SHP77 treated with DMSO at 0.1 percent for 48 hours (cell line): ENCODE measurements at places on chromosomes 12 and 14.

DNA sequence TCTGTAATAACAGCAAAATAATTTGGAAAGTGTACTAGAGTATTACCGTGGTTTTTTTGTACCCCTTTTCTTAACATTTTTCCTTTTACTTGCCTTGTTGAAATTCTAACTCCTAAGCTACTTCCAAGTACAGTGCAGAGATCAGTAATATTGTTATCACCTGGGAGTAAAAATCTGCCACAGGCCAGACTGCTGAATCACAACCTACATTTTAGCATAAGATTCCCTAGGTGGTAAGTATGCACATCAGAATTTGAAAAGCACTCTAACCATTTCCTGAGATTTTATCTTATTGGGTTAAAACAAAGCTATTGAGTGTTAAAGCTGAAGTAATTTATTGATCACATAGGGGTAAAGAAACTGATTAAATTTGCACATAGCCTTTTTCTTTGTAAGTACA lies 55.2 kb upstream of the KCNH3 start:
- DNase-seq, result no peak

- DNase-seq, result no peak
These were observed 21.8 kb downstream of the VDR start for GRCh38 chr12:47882781-47883546.

DNA sequence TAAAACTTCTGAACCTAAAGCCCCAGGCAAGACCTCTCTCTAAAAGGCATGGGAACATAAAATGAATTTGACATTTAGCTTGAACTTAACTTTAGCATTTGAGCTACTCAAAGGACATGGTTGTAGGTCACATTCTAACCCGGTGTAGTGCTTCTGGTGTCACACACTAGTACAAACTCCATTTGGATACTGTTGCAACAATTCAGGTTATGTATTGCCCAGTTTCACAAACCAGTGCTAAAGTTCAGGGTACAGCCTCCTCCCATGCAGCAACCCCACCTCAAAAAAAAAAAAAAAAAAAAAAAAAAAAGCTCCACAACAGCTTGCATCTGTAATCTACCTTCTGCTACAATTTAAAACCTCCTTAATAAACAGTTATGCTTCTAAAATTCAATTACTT lies 7.8 kb downstream of the PPTC7 start:
- no peak for DNase-seq

- DNase-seq, result no peak
These were observed 90.7 kb downstream of the ESR2 start for GRCh38 chr14:64203366-64204006.

- DNase-seq, result peak; percentile 42
These were observed 1.9 kb upstream of the RAB35 start for GRCh38 chr12:120118321-120119061.

- DNase-seq, result no peak
These were observed 134.7 kb upstream of the DCN start for GRCh38 chr12:91317306-91317705.

DNA sequence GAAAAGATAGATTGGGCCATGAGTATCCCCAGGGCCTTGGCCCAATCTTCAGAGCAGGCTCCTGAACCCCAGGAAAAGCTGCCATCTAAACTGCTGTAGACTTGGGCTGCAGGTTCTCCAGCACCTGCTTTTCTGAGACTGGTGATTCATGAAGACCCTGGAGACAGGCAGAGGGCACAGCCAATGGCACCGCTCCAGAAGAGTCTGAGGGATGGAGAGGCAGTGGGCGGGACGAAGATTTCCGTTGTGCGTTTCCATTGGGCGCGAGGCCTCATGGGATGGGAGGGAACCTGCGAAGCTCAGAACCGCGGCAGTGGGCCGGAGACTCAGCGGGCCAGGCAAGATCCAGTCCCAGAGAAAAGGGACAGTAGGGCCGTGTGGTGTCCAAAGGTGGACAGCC lies 375.1 kb downstream of the IPO8 start:
- no peak for DNase-seq

DNA sequence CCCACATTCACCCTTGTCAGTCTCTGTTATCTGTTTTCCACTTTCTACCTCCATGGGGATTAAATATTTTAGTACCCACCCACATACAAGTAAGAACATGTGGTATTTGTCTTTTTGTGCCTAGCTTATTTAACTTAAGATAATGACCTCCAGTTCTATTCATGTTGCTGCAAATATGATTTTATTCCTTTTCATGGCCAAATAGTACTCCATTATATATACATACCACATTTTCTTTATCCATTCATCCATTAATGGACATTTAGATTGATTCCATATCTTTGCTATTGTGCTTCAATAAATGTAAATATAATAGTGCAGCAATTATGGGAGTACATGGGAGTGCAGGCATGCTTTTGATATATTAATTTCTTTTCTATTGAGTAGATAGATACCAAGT lies 185.8 kb downstream of the RPAP3 start:
- no peak for DNase-seq

DNA sequence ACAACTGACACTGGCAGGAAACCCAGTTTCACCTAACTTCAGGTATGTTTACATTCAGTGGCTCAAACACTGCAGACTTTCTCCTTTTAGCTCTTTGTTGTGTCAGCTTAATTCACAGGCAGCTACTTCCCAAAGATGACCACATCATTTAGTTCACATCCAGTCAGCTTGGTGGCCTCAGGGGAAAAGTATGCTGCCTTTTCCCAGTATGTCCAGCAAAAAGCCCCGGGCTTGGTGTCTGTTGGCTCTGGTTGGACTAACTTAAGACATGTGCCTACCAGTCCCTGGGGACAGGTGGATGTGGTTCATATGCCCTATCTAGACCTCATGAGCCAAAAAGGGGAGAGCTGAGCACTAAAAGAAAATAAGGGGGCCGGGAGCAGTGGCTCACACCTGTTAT lies 56.4 kb downstream of the GOLGA5 start:
- DNase-seq, result no peak

- peak; percentile 58 for DNase-seq
These were observed 162.7 kb downstream of the KITLG start for GRCh38 chr12:88417531-88417930.

- peak; percentile 92 for DNase-seq
These were observed at the start of gene PEBP1 for GRCh38 chr12:118135788-118136558. PEBP1 (plus strand) TSS chr12:118136124; CDS start chr12:118136210, 86 bp downstream.

DNA sequence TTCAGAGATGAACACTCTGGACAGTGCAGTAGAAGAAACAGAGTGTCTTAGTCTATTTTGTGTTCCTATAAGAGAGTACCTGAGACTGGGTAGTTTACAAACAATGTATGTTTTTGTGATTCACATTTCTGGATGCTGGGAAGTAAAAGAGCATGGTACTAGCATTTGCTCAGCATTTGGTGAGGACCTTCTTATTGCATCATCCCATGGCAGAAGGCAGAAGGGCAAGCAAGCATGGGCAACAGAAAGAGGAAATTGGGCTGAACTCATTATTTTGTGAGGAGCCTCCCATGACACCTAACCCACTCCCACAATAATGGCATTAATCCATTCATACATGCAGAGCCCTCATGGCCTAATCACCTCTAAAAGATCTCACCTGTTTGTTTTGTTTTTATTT lies 8.0 kb downstream of the ANKS1B start:
- DNase-seq, result no peak

DNA sequence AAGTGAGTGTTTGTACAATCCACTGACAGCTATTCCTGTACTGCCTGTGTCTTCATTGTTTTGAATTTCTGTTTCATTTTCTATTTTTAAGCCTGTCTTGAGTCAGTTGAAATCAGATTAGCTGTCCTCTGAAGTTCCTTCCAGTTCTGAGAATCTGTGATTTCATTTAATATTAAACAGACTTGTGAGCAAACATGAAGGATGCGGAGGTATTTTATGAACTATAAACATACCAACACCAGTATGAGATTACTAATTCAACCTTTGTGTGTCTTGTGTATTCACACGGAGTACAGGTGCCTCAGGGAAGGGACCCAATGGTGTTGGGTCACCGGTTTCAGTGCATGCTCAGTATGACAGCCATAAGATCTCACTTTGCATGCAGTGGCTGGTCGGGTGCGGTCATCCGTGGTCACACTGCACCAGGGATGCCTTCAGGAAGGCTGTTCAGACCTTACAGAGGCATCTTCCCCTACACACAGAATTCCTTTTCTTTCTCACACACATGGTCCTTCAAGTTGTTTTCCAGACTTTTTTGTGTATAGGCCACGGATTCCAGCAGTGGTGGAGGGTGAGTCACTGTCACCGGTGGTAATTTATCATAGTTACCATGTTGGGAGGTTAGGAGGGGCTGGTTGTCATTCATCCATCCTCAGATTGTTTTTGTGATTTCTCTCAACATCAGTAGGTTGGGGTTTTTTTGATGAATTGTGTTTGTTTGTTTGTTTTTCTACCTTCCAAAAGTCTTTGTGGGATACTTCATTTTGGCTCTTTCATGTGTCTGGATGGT lies 103.0 kb upstream of the SFSWAP start:
- DNase-seq, result no peak

DNA sequence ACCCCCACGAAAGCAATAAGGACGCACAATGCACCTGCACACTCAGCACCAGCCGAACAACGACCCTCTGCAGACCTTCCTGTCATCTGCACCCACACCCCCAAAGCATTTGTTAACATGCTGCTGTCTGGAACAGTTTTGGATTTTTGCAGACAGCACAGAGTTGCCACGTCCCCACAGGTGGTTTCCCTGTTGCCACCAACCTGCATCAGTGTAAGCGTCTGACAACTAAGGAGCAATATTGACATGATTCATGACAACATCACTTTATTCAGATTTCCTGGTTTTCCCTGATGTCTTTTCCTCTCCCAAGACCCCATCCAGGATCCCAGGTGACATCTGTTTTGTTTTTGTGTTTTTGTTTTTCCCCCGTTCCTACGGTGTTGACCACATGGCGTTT lies 150.7 kb upstream of the C14orf180 start:
- DNase-seq, result no peak

GRCh38 chr14:43548368-43548767 lies 958.7 kb downstream of the FSCB start:
- DNase-seq, result no peak

DNA sequence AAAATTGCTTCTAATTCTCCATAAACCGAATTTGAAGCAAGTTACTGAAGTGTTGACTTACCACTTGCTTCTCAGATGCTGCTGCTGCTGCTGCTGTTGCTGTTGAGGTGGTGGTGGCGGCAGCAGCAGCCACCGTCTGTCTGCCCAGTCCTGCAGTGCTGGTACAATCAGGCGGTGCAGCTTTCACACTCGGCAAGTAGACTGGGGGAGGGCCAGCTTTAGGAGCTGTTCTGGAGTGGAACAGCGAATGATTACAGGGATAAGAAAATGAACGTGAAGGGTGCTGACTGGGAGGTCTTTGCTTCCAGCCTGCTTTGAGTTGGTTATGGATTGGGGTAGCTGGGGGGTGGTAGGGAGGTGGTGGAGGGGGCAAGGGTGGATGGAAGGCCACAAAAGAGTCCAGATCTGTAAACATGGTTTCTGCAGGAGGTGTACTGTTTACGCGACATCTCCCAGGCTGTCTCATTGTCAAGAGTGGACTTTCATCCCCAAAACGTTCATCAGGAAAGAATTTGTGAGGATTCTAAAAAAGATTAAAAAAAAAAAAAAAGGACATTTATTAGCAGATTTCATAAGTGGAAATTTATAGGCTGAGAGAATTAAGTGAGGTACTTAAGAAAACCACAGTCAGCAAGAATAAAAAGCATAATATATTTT lies 38.8 kb downstream of the UBR7 start:
- DNase-seq, result no peak

DNA sequence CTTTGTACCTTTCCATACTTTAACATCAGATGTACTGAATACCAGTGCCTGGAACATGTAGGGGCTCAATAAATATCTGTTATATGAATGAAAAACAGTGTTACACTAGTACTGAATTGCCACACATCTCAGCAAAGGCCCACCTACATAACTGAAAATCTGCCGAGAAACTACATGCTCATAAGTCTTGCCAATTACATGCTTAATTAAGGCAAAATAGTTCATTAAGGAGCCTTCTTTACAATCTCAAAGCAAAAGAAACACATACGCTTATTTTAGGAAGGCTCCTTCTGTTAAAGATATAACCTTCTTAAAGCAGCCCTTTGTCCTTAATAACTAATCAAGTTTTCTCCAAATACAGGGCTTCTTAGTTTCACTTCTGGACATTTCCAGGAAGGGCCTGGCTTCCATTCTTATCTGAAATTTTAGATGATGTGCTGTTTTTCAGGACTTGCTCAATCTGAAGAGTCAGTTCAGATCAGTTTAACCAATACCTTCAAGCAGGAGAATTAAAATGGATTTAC lies 11.5 kb downstream of the LIMA1 start:
- DNase-seq, result no peak

DNA sequence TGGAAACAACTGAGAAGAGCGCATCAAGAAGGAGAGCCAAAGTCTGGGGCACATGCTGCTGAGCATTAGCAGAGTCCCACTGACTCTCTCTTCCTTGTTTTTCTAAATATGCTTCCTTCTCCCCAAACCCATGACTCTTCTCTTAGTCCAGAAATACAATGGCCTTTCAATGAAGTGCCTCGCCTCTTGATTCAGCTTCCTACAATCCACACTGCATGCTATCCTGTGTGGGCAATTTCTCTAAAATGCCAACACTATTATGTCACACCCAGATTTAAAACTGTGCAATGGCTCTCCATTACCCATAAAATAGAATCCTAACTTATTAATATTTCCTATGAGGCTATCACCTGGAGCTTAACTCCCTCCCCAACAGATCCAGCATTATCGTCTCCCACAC lies 198.6 kb downstream of the RPAP3 start:
- no peak for DNase-seq

DNA sequence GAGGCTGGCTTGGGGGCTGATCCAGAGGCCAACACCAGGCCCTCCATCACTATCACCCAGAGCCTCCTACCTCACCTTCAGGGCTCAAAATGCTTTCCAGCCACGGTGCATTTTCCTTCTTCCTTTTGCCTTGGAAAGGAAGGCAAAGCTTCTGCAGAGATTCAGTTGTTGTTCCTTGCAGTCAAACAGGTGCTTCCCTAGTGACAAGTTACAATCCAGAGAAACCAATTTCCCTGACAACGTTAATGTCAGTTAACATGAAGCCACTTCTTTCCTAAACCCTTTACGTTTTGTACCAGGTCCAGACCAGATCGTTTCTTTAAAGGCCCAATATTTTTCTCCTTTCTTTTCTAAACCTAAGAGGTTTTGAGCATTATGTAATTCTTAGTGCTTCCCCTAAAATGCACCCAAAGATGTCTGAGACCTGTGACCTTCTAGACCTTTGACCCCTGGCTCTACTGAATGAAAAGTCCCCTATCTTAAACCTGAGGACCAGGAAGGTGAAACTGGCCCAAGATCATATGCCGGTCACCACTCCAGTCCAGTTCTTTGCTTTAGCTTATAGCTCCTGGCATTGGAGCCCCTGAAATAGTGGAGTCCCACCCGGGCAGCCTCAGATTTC lies 211.5 kb downstream of the SLC41A2 start:
- DNase-seq, result no peak

GRCh38 chr14:104348741-104349140 lies 210.4 kb downstream of the KIF26A start:
- no peak for DNase-seq

- DNase-seq, result no peak
These were observed 1.4 kb upstream of the ANO4 start for GRCh38 chr12:100793182-100793581.
